ENCODE measurements at places on chromosomes 2 and 18. TPM values are rescaled to one million over a fixed set of nuclear protein-coding genes. Genes with fewer than 3 reads are reported as not detected.

Gene NT5C1B
- not detected for total RNA-seq

Gene ARMC9
- total RNA-seq = 59.5 TPM

Gene IL1F10
- total RNA-seq = not detected

Gene ANKRD62
- total RNA-seq = 0.32 TPM

Gene OTOF
- not detected for total RNA-seq

Gene PLEKHH2
- total RNA-seq = 9.7 TPM

Gene CCDC68
- total RNA-seq = 72.9 TPM

Gene TWIST2
- total RNA-seq = 18.1 TPM

Gene CFC1
- not detected for total RNA-seq

Gene ELOA2
- not detected for total RNA-seq

Gene ALLC
- total RNA-seq = not detected

Gene SERPINB7
- total RNA-seq = not detected

GRCh38 chr2:38934742-38935141, 45.1 kb downstream of the ARHGEF33 start:
- H3K27me3 ChIP-seq = no peaks in the 10 kb centered on the region
- no peaks in the 10 kb centered on the region for H3K36me3 ChIP-seq
- H3K4me1 ChIP-seq = no peaks in the 10 kb centered on the region
- DNase-seq = no peak
- no peak overlapping the region for H3K4me3 ChIP-seq

GRCh38 chr2:201357221-201357620, at the start of gene FLACC1:
Gene FLACC1 (minus strand): TSS chr2:201357345. CDS start chr2:201351404, 5,941 bp downstream.
- no peak for DNase-seq
- peak within 1 kb of the TSS; percentile 22 for H3K27ac ChIP-seq
- H3K36me3 ChIP-seq = no peaks in the 10 kb centered on the region
- no peak within 1 kb of the TSS for H3K4me3 ChIP-seq
- H3K27me3 ChIP-seq = no peaks in the 10 kb centered on the region

GRCh38 chr2:11203480-11203879, 48.2 kb downstream of the SLC66A3 start:
- no peak overlapping the region for H3K4me3 ChIP-seq
- no peak overlapping the region for H3K27ac ChIP-seq
- H3K4me1 ChIP-seq = no peaks in the 10 kb centered on the region
- H3K27me3 ChIP-seq = no peaks in the 10 kb centered on the region
- no peak for DNase-seq

DNA sequence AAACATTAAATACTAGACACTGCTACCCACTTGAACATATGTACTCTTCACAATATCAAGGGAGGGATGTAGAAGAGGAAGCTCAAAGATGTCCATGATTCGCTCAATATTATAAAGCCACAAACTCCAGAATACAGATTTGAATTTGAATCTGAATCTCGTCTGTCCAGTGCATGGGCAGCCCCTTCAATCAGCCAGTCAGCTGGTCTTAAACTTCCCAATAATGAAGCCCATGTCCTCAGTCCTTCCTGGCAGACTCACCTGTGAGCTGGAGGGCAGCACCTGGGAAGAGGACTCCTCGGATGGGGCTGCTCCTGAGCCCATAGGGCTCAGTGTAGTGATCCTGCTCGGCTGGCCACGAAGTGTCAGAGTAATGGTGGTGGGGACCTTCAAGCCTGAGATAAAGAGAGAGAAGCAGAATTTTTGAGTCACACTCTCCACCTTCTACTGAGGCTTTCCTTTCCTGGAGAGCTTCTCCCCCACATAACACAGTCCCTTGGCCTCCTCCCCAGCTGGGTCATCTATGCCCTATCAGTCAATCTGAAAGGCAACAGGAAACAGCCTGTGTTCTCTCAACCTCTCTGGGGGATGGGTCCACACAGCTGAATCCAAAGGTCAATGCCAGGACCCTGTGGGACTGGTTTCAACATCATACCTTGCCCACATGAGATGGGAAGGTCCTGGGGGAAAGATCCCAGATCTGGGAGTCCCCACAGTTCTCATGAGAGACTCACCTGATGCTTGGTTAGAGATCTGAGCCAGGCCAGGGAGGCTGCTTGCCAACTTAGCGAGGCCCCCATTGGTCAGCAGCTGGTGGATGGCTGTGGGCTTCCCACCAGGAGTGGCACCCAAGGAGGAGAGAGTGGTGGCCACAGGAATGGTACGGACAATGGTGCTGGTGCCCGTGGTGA, 36.5 kb downstream of the KANSL3 start:
- peak overlapping the region; percentile 15 for H3K27ac ChIP-seq
- H3K27me3 ChIP-seq = no peaks in the 10 kb centered on the region
- H3K4me3 ChIP-seq = no peak overlapping the region
- H3K4me1 ChIP-seq = no peaks in the 10 kb centered on the region
- no peak for DNase-seq

DNA sequence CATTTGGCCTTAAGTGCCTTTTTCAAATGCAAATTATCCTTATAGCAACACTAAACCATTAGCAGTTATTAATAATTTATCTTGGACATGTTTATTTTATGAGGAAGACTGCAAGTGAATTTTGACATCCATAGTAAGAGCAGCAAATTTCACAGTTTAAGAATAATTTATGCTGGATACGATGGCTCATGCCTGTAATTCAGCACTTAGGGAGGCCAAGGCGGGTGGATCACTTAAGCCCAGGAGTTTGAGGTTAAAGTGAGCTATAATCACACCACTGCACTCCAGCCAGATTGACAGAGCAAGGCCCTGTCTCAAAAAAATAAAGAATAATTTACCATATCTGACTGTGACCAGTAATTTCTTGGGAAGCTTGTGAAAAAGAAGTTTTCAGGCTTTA, 286.2 kb downstream of the TMX3 start:
- H3K27ac ChIP-seq = no peak overlapping the region
- no peaks in the 10 kb centered on the region for H3K4me1 ChIP-seq
- H3K27me3 ChIP-seq = no peaks in the 10 kb centered on the region

DNA sequence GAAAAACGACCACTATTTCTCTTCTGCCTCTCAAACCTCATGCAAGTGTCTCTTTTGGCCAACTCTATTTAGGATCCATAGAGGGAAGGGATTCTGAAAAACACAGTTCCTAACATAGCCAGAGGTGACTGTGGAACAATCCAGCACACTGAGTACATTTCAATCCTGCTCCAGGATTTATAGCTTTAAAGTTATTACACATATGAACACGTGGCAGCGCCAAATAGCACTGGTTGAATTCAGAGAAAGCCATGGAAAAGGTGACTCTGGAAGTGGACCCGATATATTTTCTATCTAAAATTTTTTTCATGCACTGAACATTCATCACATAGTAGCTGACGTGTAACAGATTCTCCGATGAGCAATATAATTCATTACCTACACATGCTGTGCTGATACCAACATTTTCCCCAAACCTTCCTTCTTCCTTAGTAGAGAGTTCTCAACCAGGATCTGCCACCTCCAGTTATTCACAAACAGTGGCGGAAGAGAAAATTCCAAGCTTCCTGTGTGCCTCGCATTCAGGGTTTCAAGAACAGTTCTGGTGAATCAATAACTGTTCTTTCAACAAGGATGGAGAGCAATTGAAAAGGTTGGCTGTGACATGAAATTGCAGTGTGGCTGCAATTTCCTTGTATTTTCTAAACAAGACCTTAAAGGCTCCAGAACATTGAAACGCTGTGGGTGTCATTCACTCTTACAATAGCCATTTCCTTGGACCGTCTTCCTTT, 25.7 kb upstream of the TTR start:
- no peaks in the 10 kb centered on the region for H3K36me3 ChIP-seq
- H3K27ac ChIP-seq = peak overlapping the region; percentile 49
- peaks cover 14% of the 10 kb centered on the region for H3K4me1 ChIP-seq
- no peaks in the 10 kb centered on the region for H3K27me3 ChIP-seq
- no peak overlapping the region for H3K4me3 ChIP-seq
- DNase-seq = no peak

- H3K27ac ChIP-seq = no peak overlapping the region
- no peaks in the 10 kb centered on the region for H3K27me3 ChIP-seq
- no peak overlapping the region for H3K4me3 ChIP-seq
- H3K4me1 ChIP-seq = no peaks in the 10 kb centered on the region
Measured at GRCh38 chr2:121746071-121746578, 9.3 kb upstream of the TSN start.

DNA sequence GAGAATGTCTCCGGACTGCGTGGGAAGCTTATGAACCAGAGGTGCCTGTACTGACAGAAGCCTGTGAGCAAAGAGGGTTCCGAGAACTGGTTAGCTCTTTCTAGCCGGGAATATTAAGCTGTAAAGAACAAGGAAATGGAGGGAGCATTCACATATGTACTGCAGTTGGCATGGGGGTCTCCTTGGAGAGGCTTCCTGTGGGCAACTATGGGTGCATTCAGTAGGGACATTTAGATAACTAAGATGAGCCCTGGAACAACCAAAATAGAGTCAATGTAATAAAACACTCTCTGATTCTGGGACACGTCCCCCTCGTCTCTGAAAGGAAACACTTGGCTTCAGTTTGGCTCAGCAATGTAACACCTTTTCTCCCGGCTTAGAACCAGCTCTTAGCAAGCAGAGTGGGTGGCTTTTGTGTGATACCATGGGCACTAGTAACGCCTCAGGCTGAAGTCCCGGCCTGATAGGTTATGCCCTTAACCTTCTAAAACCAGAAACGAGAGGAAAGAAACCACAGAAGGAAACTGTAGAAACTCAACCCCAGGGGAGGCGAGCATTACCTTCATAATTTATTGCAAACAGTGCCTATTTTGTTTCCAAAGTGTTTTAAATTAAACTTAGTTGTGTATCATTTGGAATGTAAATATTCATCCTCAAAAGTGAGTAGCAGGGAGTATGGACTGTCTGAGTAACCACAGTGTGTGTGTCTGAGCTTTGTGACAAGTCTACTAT, 48.8 kb upstream of the LPIN2 start:
- H3K4me1 ChIP-seq = no peaks in the 10 kb centered on the region
- DNase-seq = no peak
- H3K4me3 ChIP-seq = no peak overlapping the region
- H3K27ac ChIP-seq = peak overlapping the region; percentile 52
- no peaks in the 10 kb centered on the region for H3K36me3 ChIP-seq

DNA sequence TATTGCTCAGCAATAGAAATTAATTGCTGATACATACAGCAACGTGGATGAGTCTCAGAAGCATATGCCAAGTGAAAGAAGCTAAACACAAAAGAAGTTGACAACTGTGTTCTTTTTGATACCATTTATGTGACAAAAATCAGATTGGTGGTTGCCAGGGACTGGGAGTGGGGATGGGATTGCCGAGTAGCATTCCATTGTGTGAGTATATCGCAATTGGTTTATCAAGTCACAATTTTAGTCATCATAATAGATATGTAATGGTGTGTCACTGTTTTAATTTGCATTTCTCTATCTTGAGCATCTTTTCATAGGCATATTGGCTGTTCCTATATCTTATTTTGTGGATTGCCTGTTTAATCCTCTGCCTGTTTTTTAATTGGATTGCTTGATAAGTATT, 20.9 kb downstream of the STRADB start:
- H3K36me3 ChIP-seq = peaks cover 66% of the 10 kb centered on the region
- DNase-seq = no peak
- no peaks in the 10 kb centered on the region for H3K27me3 ChIP-seq
- H3K4me1 ChIP-seq = no peaks in the 10 kb centered on the region
- no peak overlapping the region for H3K27ac ChIP-seq

GRCh38 chr2:196234672-196235071, 63.3 kb upstream of the STK17B start:
- no peaks in the 10 kb centered on the region for H3K36me3 ChIP-seq
- no peak overlapping the region for H3K4me3 ChIP-seq
- no peak for DNase-seq
- H3K4me1 ChIP-seq = peaks cover 9% of the 10 kb centered on the region

DNA sequence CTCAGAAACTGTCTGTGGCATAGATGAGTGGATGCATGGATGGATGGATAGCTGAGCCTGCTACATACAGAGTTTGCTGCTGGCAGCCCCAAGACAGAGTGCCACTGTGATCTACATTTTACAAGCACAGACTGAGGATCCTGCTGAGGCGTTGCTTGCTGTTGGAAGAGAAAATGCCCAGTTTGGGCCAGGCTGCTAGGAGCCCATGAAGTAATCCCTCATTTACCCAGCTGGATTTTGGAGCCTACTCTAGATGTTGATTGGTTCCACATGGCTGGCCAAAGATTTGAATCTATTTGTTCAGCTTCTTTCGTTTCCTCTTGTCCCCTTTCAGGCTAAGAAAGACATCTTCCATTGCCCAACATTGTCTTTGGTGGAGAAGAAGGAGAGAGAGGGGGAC, 261.3 kb downstream of the CLIP4 start:
- H3K36me3 ChIP-seq = no peaks in the 10 kb centered on the region
- no peak for DNase-seq
- H3K27ac ChIP-seq = no peak overlapping the region
- H3K4me3 ChIP-seq = no peak overlapping the region
- H3K4me1 ChIP-seq = no peaks in the 10 kb centered on the region

- no peak for DNase-seq
- H3K4me3 ChIP-seq = peak overlapping the region; percentile 90
- peaks cover 13% of the 10 kb centered on the region for H3K4me1 ChIP-seq
- H3K27ac ChIP-seq = peak overlapping the region; percentile 96
- H3K27me3 ChIP-seq = no peaks in the 10 kb centered on the region
Measured at GRCh38 chr2:99140056-99140859, 1.2 kb upstream of the C2orf15 start.

DNA sequence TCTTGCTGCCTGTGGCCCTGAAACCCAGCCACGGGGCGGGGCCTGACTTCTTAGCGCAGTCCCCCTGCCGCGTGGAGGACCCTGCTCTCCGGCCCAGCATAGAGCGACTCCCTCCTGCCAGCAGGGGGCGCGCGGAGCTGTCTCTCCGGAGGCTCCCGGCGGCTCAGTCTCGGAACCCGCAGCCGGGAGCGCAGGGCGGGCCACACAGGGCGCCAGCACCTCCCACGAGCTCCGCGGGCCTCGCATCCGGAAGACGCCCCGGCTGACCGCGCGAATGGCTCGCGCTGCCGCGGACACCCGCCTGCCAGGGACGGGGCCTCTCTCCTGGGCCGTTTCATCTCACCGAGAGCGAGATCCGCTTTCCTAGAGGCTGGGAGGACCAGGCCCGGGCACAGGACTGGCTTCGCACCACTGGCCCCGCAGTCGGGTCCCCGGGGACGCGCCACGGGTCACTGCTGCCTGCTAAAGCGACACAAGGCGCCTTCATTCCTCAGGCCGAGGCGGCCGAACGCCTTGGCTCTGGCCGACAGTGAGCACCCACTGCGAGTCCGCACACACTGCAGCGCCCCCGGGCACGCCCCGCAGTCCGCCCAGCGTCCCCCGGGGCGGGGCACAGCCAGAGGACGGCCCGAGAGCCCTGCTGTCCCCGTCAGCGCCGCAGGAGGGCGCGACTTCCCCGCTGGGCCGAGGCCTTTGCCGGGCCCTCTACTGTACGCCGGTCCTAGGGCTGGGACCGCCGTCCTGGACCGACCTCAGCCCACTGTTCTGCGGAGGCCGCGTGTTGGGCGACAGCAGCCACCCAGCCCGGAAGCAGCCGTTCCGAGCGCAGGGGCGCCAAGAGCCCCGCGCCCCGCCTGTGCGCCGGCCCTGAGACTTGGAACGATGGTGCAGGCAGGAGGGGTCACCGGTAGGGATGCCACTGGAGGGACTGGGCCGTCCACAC, 39.0 kb upstream of the ARHGEF4 start:
- no peaks in the 10 kb centered on the region for H3K27me3 ChIP-seq
- peak overlapping the region; percentile 92 for H3K27ac ChIP-seq
- H3K4me3 ChIP-seq = peak overlapping the region; percentile 78
- H3K36me3 ChIP-seq = no peaks in the 10 kb centered on the region
- DNase-seq = peak; percentile 91
- peaks cover 8% of the 10 kb centered on the region for H3K4me1 ChIP-seq

GRCh38 chr2:134217924-134218323, 35.9 kb upstream of the MGAT5 start:
- peaks cover 9% of the 10 kb centered on the region for H3K4me1 ChIP-seq
- no peak overlapping the region for H3K4me3 ChIP-seq
- H3K36me3 ChIP-seq = no peaks in the 10 kb centered on the region
- DNase-seq = no peak
- no peaks in the 10 kb centered on the region for H3K27me3 ChIP-seq
